Dermis microvascular lymphatic vessel endothelial cell (primary cell): ENCODE measurements at places on chromosomes 11 and 22.

- DNase-seq = no peak
Observed at GRCh38 chr11:44065161-44065661, 859 bp upstream of the ACCS start.

- DNase-seq = no peak
Observed at GRCh38 chr22:39631381-39632286, 61.1 kb downstream of the CACNA1I start.

- no peak for DNase-seq
Observed at GRCh38 chr22:29073618-29074275, 912 bp downstream of the KREMEN1 start.

DNA sequence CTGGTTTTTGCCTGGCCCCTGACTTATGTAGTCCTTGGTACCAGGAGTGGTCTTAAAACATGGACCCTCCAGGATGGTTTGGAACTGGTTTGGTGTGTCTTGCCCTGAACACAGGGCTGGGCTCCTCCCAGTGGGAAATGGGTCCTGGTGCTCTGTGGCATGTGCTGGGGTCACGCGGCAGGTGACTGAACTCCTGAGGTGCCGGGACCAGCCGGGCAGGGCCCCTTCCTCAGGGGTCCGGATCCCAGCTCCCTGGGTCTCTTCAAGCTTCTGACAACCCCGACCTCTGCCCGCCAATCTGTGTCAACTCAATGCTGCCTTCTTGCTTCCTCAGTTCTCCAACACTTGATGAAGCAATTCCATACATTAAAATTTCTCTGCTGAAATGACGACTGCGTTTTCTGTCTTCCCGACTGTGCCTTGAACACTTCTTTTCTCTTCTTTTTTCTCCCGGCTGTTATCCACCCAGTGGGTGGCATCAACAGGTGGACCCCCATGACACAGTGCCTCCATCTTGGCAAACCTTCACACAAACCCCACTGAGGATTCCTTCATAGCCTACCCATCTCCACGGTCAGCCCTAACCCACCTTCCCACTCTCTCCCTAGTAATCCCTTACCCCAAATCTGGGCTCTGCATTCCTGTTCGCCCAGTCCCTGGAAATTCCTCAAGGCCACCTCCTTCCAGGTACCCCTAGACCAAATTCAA is 4.4 kb downstream of the IFT27 start:
- no peak for DNase-seq

- DNase-seq = peak; percentile 63
Observed at GRCh38 chr22:19937616-19938473, 3.7 kb upstream of the COMT start.

GRCh38 chr11:134252346-134253187 is 585 bp downstream of the THYN1 start:
- DNase-seq = no peak

DNA sequence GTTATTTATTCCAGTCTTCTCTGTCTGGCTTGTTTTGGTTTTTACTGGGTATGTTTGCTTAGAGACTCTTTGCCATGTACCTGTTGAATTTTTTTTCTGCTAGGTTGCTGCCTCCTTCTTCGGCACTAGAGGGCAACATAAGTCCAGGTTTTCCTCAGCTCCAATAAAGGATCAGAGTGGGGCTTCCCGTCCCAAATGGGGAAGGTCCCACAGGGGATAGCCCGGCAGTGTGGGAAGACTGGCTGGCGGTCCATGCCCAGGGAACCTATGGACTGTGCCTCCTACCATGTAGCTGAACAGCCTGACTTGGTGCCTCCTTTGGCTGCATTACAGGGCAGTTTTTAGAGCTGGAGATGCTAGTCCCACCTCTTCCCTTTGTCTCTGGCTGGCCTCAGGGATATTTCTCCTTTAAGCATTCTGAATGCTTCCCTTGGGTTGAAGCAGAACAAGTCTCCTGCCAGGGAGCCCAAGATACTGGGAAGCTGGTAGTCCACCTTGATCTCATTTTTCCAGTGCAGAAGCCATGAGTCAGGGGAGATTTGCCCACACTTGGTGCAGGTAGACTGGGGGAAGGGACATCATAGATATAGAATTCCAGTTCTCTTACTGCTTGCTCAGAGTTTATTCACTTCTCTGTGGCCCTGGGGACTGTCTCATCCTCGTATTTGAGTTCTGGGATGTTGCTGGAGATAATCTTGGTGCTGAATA is 60.2 kb downstream of the BRD1 start:
- DNase-seq = peak; percentile 48

DNA sequence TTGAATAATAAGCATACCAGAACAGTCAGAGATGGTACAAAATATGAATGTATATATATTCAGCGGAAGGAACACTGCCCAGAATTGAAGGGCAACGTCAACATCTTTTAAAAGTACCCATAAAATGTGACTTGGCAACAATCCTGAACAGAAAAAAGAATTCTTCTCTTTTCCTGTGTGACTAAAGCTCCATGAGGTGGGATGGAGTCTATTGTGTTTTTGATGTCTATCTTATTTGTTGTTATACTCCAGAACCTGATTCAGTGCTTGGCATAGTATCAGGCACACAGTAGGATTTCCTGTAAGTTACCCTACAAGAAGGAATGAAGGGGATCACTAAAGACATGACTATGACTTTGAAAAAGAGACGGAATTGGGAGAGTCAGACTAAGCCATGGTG is 10.3 kb downstream of the LDLRAD3 start:
- peak; percentile 78 for DNase-seq

- peak; percentile 75 for DNase-seq
Observed at GRCh38 chr11:73323464-73323863, 15.4 kb downstream of the ARHGEF17 start.

DNA sequence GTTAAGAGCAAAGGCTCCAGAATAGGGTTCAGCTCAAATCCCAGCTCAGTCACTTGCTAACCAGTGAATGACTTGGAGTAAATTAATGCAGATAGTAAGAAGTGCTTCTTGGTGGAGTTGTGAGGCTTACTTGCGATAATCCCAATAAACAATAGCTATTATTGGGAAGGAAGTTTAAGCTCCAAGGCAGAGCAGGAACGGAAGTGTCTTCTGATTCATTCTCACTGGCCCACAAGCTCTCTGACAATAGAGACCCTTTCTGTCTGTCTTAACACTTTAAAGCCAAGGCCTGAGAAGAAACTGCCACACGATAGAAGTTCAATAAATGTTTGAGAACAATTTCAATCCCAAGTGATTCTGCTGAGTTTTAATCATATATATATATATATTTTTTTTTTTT is 155.4 kb downstream of the DBX1 start:
- DNase-seq = no peak

DNA sequence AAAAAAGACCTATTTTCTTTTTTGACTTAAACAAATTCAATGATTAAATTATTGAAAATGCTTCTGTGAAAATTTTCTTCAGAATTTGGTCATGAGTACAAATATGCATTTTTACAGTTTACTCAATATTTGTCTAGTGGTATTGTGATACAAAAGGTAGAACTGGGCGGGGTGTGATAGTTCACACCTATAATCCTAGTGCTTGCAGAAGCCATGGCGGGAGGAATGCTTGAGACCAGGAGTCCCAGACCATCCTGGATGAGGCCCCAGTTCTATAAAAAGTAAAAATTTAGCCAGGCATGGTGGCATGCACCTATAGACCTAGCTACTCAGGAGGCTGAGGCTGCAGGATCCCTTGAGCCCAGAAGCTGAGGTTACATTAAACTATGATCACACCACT is 90.6 kb downstream of the ARHGAP42 start:
- no peak for DNase-seq

DNA sequence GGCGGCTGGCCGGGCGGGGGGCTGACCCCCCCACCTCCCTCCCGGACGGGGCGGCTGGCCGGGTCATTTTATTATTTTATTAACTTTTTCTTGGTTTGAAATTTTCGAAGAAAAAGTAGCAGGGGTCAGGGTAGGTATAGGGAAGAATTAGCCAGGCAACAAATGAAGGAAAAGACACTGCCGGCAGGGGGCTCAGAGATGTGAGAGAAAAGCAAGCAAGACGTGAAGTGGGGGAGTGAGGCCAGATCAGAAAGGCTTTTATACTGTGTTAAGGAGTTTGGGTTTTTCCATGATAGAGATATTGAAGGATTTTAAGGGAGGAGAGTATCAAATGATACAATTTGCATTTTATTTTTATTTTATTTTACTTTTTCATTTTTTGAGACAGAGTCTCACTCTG is 19.0 kb downstream of the RNF214 start:
- DNase-seq = no peak

GRCh38 chr11:83818349-83818748 is 532.2 kb upstream of the CCDC90B start:
- DNase-seq = no peak

GRCh38 chr22:49460091-49460490 is 367.6 kb downstream of the BRD1 start:
- no peak for DNase-seq

GRCh38 chr11:86136538-86136937 is 67.7 kb upstream of the PICALM start:
- DNase-seq = no peak

GRCh38 chr22:42025421-42025820 is 26.8 kb downstream of the WBP2NL start:
- no peak for DNase-seq
